CD4-positive, alpha-beta T cell treated with Interleukin-12 subunit alpha and Interleukin-12 subunit beta, for 1 hour (primary cell): ENCODE measurements at places on chromosomes 2 and 18.
A peak's percentile ranks its signal among the peaks of the same experiment; 100 is the strongest.

GRCh38 chr2:174176898-174177297 is 71.4 kb downstream of the OLA1 start:
- no peak for DNase-seq

DNA sequence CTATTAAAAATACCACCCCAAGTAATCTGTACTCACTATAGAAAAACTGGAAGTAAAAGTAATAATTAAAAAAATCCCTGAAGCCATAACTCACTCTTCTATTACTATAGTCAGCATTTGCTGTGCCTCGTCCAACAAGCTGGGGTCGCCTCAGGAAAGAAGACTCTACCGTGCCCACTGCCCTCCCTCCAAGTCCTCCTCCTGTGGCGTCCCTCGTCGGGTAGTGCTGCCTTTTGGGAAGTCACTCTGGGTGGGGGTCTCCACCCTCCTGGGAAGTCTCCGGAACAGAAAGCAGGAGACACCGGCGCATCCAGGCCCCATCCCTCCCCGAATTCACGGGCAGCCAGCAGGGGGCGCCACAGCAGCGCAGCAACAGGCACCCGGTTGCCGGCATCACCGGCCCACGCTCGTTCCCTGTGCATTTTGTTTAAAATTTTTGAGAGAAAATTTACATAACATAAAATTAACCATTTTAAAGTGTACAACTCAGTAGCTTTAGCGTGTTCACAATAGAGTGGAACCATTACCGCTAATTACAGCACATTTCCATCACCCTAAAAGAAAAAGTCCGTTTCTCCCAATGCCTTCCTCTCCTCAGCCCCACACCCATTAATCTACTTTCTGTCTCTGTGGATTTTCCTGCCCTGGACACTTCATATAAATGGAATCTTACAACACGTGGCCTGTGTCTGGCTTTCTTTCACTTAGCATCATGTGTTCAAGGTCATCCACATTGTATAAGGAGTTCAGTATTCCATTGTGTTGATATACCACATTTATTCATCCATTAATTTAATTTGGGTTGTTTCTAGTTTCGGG is 62.2 kb downstream of the ADNP2 start:
- DNase-seq = peak; percentile 53

DNA sequence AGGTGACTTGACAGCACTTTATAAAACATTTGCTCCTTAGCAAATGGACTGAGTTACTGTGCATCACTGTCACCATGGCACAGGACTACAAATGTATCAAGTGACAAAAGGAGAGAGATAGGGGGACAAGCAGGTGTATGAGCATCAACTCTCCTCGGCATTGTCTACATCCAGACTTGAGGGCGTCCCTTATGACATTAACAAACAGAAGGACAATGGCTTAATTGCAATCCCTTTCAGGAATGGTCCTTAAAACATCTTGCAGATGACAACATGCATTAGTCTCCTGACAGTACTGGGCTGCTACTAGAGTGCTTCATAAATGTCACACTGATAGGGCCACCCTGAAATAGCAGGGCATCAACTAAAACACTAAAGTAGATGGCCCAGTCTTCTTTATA is 198.8 kb downstream of the PDE1A start:
- DNase-seq = no peak

- DNase-seq = no peak
These were observed 90.4 kb downstream of the SCN3A start for GRCh38 chr2:165113414-165113813.

GRCh38 chr2:134782792-134783191 is 55.6 kb upstream of the ACMSD start:
- DNase-seq = peak; percentile 4

DNA sequence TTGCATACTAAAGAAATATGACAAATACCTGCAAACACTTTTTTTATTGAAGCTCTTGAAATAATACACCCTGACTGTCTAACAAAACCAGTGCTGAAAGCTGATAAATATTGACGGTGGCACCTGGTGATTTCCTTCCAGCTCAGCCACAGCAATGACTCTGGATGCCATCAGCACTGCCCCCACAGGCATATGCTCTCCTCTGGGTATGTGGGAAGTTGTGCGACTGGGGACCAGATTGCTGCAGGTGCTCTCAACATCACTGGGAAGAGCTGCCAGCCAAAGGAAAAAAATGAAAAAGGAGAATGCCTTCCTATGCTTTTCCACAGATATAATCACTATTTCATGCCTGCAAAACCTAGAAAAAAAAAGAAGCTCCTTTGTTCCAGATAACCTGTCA is 141.5 kb downstream of the PIGN start:
- no peak for DNase-seq

GRCh38 chr18:23512641-23513040 is 9.3 kb downstream of the RMC1 start:
- DNase-seq = no peak

GRCh38 chr18:55229682-55230081 is 270.4 kb upstream of the CCDC68 start:
- DNase-seq = no peak

DNA sequence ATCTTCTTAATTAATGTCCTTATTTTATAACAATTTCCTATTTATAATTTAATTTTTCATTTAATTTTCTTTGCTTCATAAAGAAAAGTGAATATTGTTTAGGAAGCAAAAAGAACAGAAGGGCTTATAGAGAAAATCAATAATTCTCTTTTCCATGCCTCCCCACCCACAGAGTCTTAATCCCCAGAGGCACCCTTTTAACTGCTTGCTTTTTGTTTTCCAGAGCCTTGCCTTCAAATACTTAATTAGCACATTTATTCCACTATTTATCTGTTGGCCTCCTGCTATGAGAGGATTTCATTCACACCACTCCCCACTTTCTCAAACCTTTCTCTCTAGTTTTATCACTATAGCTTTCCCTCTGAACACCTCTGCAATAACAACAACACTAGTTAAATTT is 373.6 kb downstream of the MBD2 start:
- no peak for DNase-seq

- no peak for DNase-seq
These were observed 299.2 kb downstream of the TDRD15 start for GRCh38 chr2:21422724-21423522.
